ENCODE measurements at places on chromosomes 2 and 18. TPM values are rescaled to one million over a fixed set of nuclear protein-coding genes. Genes with fewer than 3 reads are reported as not detected.

GRCh38 chr18:70432804-70433400 is 144.1 kb downstream of the SOCS6 start:
- H3K4me3 ChIP-seq, result no peak overlapping the region
- no peak for DNase-seq
- no peaks in the 10 kb centered on the region for H3K4me1 ChIP-seq
- no peaks in the 10 kb centered on the region for H3K36me3 ChIP-seq
- no peaks in the 10 kb centered on the region for H3K27me3 ChIP-seq

- no peak overlapping the region for H3K27ac ChIP-seq
- no peaks in the 10 kb centered on the region for H3K27me3 ChIP-seq
- no peaks in the 10 kb centered on the region for H3K4me1 ChIP-seq
- no peak for DNase-seq
These were observed 283.2 kb downstream of the INSIG2 start for GRCh38 chr2:118371515-118371914.

DNA sequence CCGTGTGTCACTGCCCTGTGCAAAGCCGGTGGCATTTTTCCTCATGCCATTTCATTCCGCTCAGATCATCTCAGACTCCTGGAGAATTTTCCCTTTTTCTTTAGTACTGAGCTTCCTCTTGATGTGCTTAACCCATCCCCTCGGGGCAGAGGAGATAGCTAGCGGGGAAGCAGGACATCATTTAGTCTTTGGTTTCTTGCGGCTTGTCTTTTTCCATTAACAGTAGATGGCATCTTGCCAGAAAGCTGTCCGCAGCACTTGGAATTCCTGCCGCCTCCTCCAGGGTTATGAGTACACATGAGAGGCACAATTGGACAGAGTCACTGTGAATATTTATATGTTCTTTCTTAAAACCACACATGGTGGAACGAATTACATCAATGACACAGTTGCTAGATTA is 226.6 kb downstream of the ALPK2 start:
- no peaks in the 10 kb centered on the region for H3K36me3 ChIP-seq
- H3K4me3 ChIP-seq, result no peak overlapping the region
- DNase-seq, result no peak
- no peak overlapping the region for H3K27ac ChIP-seq
- peaks cover 10% of the 10 kb centered on the region for H3K4me1 ChIP-seq

DNA sequence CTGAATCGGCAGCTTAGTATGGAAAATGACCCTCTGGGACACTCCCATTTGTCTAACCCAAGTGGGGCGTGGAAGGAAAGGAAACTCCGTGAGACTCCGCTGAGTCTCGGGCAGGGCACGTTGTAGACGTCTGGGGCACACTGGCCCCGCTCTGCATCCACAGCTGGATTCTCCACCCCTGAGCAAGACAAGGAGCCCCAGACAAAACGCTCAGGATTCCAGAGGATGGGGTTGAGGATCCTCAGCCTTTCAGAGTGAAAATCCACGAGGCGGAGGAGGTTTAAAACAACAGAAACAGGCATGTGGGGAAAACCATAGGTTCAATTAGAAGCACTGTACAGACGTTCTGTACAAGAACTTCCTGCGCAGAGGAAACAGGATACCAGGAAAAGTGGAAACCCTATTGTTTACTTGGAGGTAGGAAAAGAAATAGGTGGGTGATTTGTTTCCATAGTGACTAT is 124.9 kb upstream of the ZNF236 start:
- no peaks in the 10 kb centered on the region for H3K4me1 ChIP-seq
- no peaks in the 10 kb centered on the region for H3K36me3 ChIP-seq
- no peak overlapping the region for H3K27ac ChIP-seq
- no peak for DNase-seq

Gene TTC21B
- total RNA-seq, result 21.8 TPM

Measured in CD8-positive, alpha-beta memory T cell (primary cell).